ENCODE measurements at places on chromosomes 1 and 21.
A peak's percentile ranks its signal among the peaks of the same experiment; 100 is the strongest.

DNA sequence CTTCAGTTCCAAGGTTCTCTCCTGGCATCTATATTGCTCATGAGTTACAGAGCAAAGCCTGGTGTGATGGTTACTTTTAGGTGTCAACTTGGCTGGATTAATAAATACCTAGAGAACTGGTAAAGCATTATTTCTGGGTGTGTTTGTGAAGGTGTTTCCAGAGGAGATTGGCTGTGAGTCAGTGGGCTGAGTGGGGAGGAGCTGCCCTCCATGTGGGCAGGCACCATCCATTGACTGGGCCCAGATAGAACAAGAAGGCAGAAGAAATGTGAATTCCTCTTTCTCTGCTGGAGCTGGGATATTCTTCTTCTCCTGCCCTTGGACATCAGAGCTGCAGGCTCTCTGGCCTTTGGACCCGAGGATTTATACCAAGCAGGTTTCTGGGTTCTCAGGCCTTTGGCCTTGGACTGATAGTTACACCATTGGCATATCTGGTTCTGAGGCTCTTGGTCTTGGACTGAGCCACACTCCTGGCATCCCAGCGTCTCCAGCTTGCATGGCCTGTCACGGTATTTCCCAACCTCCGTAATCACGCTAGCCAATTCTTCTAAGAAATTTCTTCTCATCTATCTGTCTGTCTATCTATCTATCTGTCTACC is 44.5 kb downstream of the B3GALT5 start:
- no peak for DNase-seq

GRCh38 chr1:995665-996633 is 3.9 kb downstream of the HES4 start:
- no peak for DNase-seq

GRCh38 chr1:11823366-11824137 is 17.6 kb downstream of the CLCN6 start:
- no peak for DNase-seq

DNA sequence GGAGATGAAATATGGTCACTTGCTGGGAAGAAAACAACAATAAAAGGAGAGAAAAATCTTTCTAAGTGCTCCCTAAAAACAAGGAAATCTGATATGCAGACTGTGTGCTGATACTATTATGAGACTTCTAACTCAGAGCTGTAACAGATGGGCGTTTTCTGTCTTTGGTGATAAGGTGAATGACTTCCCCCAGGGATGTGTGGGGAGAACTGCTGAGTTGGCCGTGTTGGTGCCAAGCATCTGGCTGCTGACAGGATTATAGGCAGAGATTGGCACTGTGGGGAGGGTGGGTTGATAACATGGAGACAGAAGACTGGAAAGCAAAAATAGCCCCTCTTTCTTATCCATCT is 438.5 kb upstream of the PLXNA2 start:
- no peak for DNase-seq

- no peak for DNase-seq
Observed at GRCh38 chr1:223033658-223034057, 109.4 kb downstream of the TLR5 start.

DNA sequence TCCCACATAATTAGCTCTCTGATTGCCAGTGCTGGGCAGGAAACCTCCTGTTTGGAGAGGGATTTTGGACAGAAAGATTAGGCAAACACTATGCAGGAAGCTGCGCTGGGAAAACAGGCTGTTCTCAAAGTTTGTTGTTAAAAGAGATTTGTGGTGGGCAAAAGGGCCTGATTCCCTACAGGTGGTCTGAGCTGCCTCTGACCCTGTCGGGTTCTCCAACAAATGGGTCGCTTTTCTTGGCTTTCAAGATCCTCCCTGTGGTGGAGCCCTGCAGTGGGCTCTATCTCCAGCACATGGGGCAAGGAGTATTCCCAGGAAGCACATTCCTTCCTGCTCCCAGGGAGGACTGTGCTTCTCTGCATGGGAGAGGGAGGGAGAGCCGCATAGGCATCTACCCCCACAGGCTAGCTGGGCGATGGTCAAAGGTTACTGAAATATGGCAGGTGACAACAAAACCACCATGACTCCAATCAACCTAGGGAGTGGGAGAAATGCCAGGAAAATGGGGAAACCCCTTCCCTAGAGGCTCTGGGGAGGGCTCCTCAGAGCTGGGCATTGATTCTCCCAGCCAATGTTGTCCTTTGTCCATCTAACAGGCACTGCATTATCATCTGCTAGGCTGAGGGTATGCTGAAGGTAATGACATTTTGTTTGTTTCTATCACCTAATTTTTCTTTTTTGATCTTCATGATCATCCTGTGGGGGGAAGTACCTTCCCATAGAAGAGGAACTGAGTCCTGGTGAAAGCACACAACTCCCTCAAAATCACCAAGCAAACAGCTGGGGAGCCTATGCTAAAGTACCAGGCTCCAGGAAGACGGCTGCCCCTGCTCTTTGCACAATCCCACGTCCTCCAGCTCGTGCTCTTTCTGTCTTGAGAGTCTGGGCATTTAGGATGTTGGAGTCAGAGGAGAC is 85.3 kb downstream of the PLXNA2 start:
- DNase-seq, result no peak

- DNase-seq, result no peak
Observed at GRCh38 chr21:40516335-40516734, 330.6 kb downstream of the DSCAM start.

GRCh38 chr21:36282568-36283230 is 37.3 kb upstream of the MORC3 start:
- no peak for DNase-seq

- DNase-seq, result no peak
Observed at GRCh38 chr1:174640783-174641182, 193.0 kb downstream of the GPR52 start.

DNA sequence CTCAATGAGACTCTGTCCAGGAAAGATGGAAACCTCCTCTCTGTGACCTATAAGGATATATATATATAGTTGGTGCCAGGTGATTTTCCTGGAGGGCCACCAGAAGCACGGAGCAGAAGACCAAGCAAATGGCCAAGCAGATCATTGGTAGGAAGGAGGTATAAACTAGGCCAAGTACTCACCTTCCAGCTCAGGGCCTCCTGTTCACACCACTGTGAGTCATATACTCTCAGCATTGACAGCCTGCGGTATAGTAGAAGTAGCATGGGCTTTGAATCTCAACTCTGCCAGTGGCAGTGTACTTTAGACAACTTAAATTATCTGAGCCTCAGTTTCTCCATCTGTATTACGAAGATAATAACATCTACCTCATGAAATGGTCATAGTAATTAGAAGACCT is 15.4 kb downstream of the IL12RB2 start:
- DNase-seq, result no peak

GRCh38 chr1:66368261-66368660 is 165.7 kb upstream of the SGIP1 start:
- no peak for DNase-seq

DNA sequence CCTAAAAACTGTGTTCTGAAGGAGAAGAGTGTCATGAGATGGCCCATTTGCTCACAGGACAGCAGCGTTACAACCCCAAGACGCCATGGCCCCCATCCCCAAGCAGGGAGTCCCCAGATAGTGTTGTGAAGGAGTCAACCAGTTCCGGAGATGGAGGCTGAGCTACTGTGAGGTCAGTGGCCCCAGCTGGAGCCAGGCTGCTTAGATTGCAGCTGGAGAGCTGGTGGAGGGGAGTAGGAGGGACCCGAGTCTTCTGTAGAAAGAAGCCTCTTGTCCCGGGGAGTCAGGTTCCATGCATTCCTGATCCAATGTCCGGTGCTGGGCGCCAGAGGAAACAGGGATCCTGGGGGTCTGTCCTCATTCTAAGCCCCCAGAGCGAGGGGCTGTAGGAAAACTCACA is 93.5 kb upstream of the SIM2 start:
- DNase-seq, result no peak

DNA sequence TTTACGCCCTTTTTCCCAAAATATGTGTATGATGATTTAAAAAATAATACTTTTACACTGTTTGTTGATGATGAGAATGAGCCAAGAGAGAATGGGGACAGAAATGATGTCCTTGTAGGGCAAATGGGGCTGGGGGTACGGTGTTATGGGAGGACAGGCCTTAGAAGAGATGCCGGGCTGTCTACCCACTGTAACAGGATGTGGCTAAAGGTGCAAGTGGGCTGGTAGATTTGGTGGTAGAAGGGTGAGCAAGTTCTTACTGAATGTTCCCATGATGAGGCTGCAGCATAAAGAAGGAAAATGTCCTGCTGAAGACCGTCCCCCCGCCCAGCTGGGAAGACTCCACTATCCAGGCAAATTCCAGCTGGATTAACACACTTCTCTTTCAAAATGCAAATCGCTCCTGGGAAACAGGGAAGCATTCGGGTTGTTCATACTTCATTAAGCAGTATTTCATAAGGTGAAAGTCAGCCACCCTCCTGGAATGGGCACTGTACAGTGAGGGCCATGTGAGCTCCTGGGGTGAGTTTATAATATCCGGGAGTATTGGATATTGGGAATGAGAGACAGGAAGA is 14.0 kb downstream of the GPA33 start:
- no peak for DNase-seq

GRCh38 chr1:162279136-162279498 is 97.5 kb downstream of the SPATA46 start:
- no peak for DNase-seq

DNA sequence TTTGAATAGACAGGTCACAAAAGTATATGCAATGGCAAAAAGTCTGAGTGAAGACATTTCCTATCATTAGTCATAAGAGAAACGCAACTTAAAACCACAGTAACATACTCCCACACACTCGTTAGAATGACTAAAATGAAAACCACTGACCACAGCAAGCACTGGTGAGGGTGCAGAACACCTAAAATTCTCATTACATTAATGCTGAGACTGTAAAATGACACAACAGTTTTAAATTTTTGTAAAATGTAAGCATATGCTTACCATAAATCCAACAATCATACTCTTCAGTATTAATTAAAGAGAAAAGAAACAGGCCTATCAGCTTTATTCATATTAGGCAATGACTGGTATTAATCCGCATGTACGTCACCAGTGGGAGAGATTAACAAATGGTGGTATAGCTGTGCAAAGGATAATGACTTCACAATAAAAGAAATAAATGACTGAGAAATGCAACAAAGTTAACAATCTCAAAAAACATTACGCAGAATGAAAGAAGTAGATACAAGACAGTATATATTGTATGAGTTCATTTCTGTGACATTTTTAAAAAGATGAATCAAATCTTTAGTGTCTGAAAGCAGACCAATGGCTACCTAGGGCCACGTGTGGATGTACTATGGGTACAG is 253.5 kb downstream of the AKT3 start:
- peak; percentile 91 for DNase-seq

GRCh38 chr1:33375316-33375715 is 54.4 kb upstream of the A3GALT2 start:
- DNase-seq, result no peak

DNA sequence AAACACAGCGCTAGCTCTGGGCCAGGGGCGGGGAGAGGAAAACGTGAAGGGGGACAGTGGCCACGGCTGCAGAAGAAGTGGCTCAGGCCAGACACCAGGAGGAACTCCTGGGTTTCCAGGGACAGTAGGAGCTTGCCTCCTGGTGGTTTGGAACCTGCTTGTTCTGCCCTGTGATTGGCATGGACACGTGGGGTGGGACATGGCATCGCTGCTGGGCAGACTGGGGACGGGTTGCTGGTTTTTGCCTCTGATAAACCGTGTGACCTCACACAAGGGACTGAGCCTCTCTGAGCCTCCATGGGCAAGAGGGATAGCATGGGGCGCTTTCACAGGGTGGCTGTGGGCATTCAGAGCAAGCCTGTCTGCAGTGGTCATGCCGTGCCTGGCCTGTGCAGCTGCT is 7.5 kb upstream of the PLCH2 start:
- DNase-seq, result no peak

GRCh38 chr1:47761974-47762373 is 235.2 kb downstream of the TRABD2B start:
- no peak for DNase-seq

- no peak for DNase-seq
Observed at GRCh38 chr1:229608590-229608989, 17.3 kb downstream of the TAF5L start.

- DNase-seq, result no peak
Observed at GRCh38 chr1:182952677-182953444, at the start of gene SHCBP1L. Gene SHCBP1L, minus strand, starts transcription at chr1:182953166. Its CDS starts 33 bp downstream, at chr1:182953133.

GRCh38 chr1:184567637-184568036 is 180.8 kb downstream of the C1orf21 start:
- no peak for DNase-seq

DNA sequence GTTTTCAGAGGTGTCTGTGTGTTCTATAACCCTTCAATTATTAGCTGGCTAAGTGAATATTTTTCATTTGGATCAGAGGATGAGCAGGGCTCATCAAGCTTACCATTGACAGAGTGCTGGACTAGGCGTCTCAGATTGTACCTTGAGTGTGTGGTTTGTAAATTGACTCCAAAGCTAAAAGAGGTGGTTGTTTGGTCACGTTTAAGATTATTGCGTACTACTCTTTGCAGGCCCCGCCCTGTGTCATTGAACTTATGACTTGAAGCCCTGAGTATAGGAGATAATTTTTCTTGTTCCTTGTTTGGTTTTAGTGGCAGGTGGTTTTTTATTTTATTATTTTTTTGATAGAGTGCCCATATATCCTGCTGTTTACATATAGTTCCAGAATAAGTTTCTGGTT is 17.7 kb downstream of the MRPS6 start:
- no peak for DNase-seq

GRCh38 chr1:223707256-223708000 is 4.9 kb upstream of the CAPN2 start:
- no peak for DNase-seq

GRCh38 chr1:48616710-48617109 is 144.7 kb upstream of the SPATA6 start:
- no peak for DNase-seq

- DNase-seq, result no peak
Observed at GRCh38 chr1:198107091-198107501, 49.7 kb upstream of the NEK7 start.

- DNase-seq, result no peak
Observed at GRCh38 chr1:245605480-245606156, 450.8 kb downstream of the KIF26B start.

DNA sequence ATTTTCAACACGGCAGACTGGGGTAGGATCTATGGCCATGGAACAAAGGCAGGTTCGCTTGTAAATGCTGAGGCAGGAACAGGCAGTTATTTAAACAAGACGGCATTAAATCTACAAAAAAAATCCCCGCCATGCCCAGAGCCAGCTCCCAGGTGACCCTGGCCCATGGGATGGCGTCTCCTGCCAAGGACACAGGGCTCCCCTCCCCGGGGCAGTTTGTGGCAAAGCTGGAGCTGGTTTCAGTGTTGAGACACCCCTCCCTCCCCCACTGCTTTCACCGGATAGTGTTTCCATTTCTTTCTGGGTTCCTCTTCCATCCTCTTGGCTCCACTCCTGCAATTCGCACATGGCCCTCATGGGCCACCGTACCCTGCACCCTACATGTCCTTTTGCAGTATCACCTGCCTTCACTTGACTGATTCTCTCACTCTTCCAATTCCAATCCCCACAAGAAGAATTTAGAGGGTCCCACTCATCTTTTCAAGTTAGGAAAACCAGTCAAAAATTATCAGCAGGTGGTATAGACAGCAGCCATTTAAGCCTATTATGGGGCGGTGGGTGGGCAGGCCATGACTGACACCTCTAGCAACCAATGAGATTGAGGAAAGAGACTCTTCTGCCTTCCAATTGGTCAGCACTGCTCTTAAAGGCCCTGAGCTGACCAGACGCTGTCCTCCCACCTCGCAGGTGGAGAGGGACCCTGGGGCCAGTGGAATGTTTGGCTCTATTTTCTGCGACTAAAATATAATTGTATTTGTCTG is 52.0 kb downstream of the OLIG1 start:
- no peak for DNase-seq

- DNase-seq, result no peak
Observed at GRCh38 chr21:34882719-34883131, 166.4 kb downstream of the RUNX1 start.

GRCh38 chr1:157438146-157438545 is 114.2 kb downstream of the FCRL5 start:
- no peak for DNase-seq

All from activated CD4-positive, alpha-beta T cell treated with anti-CD3 and anti-CD28 coated beads, Interleukin-2, amount 50 U/mL, for 16 hours (primary cell).